ENCODE measurements at places on chromosomes 2 and 18.
A peak's percentile ranks its signal among the peaks of the same experiment; 100 is the strongest.

DNA sequence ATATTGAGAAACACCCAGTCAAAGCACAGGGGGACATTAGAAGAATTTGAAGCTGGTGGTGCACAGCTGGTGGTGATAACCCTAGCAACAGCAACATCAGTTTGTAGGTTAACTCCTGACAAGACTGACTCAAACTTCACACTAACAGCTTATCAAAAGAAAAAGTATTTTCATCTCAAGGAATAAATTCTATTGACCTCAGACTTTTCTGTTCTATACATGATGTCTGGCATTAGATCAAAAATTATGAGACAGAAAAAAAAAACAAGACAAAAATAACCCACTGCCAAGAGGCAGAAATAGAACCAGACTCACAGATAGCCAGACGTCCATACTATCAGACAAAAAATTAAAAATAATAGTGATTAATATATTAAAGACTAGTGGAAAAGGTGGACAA lies 126.1 kb downstream of the COL6A3 start:
- no peak for DNase-seq

GRCh38 chr2:15591692-15592463 lies at the start of gene DDX1:
TSS of gene DDX1 (plus strand) at chr2:15591868. CDS start at chr2:15591934, 66 bp downstream.
- DNase-seq: peak; percentile 86

DNA sequence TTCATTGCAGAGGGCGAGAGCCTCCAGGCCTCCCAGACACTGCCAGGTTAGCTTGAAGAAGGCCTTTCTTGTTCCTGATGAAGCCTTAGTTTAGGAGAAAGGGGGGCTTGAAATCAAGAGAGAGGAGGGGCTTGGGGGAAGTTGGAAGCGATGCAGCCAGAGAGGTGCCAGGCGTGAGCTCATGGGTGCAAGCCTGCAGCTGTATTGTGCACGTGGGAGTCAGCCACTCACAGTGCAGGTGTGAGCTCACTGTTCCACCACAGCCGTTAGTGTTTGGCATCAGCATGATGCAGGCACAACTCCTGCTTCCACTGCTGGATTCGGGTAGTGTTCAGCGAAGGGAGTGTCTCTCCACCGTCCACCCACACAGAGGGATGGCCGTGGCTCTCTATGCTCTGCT lies 68.4 kb upstream of the ALPP start:
- DNase-seq: no peak

DNA sequence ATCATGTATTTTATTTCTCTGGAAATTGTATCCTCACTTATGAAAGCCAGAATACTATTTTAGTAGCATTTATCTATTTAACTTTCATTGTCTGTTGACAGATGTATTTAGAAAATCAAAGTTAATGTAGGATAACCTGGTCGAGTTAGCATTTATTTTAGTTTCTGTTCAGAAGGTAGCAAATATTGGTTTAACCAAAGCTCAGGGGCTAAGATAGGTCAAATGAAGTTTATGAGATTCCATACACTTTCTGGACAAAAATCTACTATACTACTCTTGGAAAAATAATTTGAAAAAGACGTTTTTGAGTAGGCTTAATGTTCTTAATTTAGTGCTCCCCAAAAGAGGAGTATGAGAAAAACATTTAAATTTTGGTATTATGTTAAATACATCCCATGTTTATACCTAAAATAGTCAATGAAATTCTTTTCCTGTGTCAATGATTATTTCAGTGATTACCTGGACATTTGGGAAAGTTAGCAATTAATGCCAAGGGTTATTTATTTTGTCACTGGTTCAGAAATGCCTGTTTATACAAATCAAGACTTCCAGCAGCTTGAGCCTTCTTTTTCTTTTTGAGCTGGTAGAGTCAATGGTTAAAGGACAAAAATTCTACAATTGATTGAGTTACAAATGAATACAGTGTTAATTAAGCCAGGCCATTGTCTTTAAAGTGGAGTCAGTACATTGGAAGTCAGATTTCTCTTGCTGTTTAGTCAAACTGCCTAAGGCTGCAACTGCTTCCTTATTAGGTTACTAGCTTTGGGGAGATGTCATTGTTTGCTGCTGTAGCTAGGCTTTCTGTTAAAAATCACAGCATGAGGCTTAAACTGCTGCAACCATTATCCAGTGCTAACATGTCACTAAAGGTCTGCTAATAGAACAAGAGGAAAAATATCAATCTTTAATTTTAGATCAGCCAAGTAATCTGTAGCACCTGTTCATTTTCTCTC lies 182.3 kb downstream of the CAMKMT start:
- no peak for DNase-seq

- no peak for DNase-seq
Observed at GRCh38 chr2:100017633-100018032, 124.8 kb downstream of the AFF3 start.

GRCh38 chr2:38508311-38509039 lies 94.3 kb downstream of the HNRNPLL start:
- DNase-seq: peak; percentile 81

DNA sequence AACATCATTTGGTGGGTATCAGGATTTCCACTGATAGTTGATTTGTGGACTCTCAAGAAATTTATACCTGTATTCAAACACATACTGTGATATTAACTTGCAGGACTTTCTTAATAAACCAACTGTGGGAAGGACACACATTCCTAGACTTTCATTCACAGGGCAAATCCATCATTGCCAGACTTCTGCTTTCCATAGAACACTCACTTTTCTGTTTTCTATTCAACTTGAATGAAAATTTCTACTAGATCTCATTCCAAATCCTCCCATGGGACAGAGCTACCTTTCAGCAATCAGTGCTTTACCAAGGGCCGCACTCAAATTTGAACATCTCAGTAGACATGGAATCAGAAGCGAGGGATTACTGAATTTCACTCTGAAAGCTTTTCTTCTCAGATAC lies 612.5 kb downstream of the IRS1 start:
- no peak for DNase-seq

DNA sequence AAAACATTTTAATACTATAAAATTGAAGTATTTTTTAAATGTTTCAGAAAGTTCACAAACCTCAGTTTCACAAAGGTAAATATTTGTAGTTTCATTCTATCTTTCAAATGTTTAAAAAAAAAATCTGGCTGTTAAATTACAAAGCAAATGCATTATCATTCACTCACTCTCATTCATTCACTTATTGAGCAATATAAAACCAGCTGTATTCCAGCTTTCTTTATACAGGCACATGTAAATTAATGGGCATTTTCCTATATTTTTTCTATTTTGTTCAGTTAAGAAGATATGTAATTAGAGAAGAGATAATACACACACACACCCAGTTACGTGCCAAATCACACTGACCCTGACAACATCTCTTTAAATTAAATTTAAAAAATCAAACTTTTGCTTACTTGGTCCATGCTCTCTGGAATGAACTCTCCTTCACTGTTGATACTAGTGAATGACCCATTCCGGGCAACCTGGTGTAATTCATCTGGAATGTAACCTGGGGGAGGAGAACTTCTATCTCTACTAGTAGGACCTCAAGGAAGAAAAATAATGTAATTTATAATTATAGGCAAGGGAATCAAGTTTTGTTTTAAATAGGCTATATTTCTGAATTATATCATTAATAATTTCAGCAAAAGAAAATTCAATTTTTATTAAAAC lies 32.5 kb upstream of the ERCC3 start:
- DNase-seq: no peak

DNA sequence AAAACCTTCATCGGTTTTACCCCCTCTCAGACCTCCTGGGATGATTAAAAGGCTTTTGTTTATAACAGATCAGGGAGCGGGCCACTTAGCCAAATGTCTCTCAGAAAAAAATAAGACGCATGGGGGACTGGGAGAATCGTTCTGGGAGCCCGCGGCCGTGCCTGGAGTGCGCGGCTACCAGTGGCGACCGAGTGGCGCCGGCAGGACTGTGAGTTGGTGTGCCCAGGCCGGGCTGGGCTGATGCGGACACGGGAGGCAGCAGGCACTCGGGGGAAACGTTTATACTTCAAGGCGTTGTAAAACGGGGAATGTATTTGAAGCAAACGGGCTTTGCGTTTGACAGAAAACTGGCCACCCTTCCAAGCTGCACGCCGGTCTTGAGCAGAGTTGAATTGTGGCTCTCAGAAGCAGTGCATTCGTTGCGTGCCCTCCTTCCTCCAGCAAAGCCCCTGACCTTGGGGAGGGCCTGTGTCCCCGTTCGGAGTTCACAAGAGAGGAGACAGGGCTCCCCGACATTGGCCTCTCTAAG lies 4.7 kb upstream of the HOXD10 start:
- DNase-seq: no peak

- DNase-seq: no peak
Observed at GRCh38 chr2:238938401-238939055, 90.6 kb downstream of the TWIST2 start.

DNA sequence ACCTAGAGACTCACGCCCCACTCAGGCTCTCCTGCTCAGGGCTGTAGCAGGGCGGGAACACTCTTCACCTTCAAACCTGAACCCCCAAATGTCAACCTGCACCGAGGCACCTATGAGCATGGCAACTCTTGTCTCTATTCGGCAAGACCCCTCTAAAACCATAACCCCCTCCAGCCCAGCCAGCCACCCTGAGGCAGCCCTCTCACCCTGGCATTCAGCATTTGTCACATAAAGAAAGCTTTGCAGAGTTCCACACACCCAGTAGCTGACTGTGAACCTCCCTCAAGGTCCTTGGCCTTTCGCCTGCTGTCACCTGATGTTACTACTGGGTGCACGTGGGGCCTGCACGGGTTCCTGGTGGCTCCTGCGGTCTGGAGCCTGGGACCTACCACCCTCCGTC lies 97.2 kb upstream of the ALKAL2 start:
- no peak for DNase-seq

DNA sequence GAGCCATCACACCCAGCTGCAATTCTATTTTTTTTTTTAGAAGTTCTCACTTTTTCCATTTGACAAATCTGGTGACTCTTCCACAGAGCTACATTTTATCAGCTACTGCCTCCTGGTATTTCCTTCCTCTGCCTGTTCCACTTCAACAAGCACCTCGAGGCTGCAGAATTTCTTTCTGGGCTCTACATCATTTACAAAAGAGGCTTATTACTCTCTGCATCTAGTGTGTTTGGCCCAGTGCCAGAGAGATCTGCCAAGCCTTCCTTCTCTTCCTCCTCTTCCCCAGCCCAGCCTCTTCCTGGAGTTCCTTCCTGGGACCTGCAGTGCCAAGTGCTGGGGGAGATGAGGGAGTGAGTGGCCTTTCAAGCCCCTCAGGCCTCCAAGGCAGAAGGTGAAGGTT lies 119.6 kb upstream of the ITGA6 start:
- no peak for DNase-seq

- no peak for DNase-seq
Observed at GRCh38 chr2:231634951-231635875, 42.5 kb downstream of the TEX44 start.

GRCh38 chr2:181772777-181773176 lies 92.5 kb upstream of the NEUROD1 start:
- no peak for DNase-seq

GRCh38 chr2:109516445-109517117 lies 97.2 kb downstream of the SEPTIN10 start:
- DNase-seq: peak; percentile 29

GRCh38 chr18:26356045-26356785 lies 130.0 kb downstream of the TAF4B start:
- DNase-seq: no peak

GRCh38 chr2:203340791-203341487 lies 12.7 kb downstream of the ABI2 start:
- no peak for DNase-seq

- DNase-seq: no peak
Observed at GRCh38 chr18:70082430-70082829, 123.1 kb downstream of the RTTN start.

- DNase-seq: no peak
Observed at GRCh38 chr18:12287131-12287681, 20.8 kb upstream of the TUBB6 start.

DNA sequence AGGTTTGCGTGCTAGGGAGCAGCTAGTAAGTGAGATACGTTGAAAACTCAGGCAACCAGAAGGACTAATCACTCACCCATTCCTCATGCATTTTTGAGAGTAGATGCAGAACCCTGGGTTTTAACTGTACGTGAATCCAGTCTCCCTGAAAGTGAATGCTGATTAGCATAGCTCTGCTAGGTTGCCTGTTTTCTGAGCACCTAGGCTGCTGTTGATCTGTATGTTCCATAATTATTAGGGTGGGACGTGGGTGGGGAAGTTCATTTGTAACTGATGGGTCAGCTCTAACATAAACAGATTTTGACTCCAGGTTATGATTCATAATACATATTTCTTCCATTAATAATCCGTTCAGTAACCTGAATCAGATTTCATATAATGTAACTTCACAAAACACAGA lies 379.0 kb upstream of the FANCL start:
- no peak for DNase-seq

DNA sequence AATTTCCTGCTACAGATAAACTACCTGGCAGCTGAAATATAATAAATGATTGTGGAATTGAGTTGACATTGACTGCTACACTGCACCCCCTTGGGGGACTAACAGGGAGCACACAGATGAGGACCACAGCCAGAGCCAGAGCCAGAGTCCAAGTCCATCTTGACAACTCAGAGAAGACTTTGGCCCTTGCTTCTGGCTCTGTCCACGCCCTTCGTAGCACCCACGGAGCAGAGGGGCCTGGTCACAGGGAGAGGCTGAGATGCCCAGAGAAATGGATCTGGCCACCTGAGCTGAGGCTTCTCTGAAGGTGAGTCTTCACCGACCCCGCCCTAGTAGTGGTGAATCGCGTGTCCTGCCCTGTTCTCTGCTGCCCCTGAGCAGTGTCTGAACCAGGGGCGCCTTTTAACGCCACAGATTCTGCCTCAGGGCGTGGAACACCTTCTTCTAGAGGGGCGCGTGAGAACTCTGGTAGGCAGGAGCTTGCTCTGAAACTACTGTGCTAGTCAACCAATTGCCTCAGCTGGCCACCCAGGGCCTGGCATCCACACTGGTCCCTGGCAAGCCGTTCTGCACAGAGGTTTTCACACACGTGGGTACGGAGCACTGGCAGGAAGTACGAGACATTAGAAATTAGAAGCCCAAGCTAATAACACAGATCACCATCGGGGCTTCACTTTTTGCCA lies 35.7 kb upstream of the MAT2A start:
- no peak for DNase-seq

- DNase-seq: no peak
Observed at GRCh38 chr2:65779021-65779420, 346.6 kb upstream of the SPRED2 start.

GRCh38 chr2:69518841-69519240 lies 81.6 kb upstream of the NFU1 start:
- DNase-seq: no peak

DNA sequence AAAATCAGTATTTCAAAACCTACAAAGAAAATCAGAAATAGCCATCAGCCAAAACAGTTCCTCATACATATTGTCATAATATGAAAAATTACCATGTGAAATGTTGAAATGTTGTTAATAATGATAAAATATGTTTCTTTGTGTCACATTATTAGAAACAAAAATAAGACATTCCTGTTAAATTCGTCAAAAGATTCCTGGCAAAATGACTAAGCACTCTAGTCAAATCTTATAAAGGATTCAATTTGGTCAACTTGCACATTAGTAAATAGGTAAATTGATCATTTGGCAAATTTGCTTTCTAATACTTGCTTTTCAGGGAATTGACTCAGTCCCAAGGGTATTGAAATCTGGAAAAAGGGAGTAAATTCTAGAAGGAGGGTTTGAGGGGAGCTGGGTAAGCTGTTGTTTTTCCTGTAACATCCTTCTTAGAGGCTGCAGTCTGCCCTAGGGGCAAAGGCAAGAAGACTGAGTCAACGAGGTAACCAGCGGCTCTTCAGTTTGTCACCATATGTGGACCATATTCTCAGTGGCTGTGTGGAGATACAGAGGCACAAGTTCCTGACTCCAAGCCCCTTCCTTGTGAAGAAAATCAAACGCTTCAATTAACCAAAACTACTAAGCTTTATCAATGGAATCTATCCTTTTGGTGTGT lies 482.3 kb downstream of the TNS1 start:
- no peak for DNase-seq

GRCh38 chr18:77114415-77115191 lies 18.0 kb downstream of the MBP start:
- peak; percentile 65 for DNase-seq

Measured in activated naive CD4-positive, alpha-beta T cell treated with anti-CD3 and anti-CD28 coated beads, Interleukin-2, amount 50 U/mL, for 72 hours (primary cell).